IPS DF 19.7 (cell line): ENCODE measurements at places on chromosomes 2 and 18.
A peak's percentile ranks its signal among the peaks of the same experiment; 100 is the strongest.

GRCh38 chr2:164877169-164877568 lies 35.5 kb upstream of the COBLL1 start:
- no peak for DNase-seq

DNA sequence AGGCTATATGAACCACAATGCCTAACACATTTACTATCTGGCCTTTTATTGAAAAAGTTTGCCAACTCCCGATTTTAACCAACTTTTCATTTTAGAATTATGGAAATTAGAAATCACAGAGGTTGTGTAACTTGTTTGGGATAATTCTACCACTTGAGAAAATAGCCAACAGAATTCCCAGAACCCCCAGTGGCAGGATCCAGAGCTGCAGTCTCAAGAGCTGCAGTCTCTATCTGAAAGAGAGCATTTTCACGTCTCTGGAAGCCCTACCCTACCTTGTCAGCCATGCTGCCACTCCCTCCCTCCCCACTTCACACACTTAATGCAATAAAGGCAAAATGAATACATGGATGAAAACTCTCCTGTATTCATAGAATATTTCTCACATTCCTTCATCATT lies 23.4 kb upstream of the TSPYL6 start:
- DNase-seq: no peak

DNA sequence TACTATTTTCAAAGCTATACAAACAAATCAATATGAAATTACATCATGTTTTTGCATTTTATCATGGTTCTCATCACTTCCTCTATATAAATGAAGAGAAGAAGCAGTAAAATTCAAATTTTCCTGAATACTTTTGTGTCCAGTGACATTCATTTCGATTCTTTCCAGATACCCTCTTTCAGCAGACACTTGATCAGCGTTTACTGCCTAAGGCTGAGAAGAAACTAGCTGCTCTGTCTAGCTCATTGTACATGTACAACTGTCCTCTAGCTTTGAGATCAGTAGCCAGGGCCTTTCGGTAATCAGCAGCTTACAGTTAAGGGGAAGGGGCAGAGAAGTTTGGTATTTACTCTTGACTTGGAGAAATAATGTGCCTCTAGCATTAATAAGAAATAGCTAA lies 4.8 kb downstream of the VRK2 start:
- no peak for DNase-seq

DNA sequence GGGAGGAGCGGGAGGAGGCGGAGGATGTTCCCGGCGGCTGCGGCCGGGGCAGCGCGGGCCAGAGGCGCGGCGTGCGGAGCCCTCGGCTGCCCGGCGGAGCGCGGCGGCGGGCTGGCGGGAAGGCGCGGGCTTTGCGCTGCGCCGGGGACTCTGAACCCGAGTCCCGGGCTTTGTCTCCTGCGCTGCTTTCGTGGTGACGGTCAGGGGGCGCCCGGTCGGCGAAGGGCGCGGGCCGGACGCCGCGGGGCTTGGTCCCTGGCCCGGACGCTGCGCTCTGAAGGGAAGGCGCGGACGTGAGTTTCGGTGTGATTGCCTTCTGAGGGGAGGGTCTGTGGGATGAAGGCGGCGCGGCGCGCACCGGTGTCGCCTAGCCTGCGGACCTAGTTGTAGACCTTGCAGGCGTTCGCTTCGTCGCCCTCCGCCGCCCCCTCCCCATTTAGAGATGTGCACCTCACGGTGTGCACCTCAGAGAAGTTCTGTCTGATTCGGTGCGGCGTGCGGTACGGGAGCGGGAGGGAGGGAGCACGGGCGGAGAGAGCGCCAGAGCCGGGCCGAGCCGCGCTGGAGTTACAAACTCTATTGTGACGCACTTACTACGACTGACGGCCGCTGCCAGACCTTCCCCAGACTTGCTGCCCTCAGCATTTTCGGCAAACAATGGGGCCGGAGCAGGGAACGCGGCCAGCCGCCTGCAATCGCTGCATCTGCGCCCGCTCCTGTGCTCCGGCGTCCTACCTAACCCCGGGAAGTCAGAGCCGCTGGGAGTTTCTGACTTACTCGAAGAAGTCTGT lies 2.1 kb downstream of the BCL2L11 start:
- DNase-seq: no peak

DNA sequence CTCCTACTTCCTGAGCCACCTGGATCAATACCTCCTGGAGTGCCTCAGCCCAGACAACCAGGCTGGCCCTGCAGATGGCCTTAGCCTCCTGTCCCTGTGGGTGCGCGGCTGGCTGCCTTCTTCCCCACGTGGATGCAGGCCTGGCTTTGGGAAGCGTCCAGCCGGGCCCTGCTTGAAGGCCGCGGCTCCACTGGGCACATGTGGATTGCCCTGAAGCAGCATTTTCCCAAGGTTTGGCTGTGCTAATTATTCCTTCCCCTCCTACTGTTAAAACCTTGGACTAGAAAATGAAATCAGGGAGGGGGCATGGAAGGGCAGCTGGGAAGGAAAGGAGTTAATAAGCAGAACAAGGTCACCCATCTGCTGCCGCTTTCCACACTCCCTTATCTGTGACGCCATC lies 143.0 kb upstream of the GATA6 start:
- no peak for DNase-seq

DNA sequence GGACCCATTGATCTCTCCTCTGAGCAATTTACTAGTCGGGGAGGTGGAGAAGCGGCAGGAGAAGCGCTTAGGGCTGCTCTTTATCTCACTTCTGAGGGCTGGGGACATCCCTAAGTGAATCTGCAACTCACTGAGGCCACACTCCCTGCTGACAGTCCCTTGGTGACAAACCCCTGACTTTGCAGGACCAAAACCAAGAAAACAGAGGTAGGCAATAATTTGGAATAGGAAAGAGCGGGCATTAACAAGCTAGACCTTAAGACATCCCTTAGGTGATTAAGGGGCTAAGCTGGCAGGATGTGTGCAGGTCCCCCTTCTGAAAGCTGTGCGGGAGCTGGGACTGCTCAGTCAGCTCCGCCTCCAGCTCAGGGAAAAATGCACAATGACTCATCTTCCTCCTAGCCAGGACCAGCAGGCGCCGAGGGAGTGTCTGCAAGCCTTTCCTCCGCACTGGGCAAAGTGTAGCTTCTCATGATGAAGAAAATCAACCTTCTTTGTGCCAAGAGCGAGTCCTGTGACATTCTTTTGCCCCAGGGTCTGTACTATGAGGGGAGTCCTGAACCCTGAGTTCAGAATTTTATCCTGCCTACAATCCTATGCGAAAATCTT lies 63.3 kb downstream of the BOD1L2 start:
- peak; percentile 78 for DNase-seq

DNA sequence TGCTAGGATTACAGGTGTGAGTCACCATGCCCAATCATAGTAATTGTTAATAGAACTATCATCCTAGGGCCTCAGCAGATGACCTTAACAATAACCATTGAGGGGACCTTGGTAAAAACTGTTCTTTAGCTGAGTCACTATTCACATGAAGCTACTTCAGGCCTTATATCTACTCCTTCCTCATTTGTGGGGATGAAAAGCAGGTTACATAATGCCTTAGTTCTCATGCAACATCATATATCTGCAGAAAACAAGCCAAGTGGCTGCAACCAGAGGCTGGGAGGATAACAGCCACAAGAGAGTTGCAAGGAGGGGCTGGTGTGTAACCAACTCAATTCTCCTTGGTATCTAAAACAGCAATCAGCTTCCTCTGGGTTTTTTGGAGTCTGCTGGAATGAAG lies 445.4 kb downstream of the NBAS start:
- DNase-seq: no peak

GRCh38 chr2:102442967-102443828 lies 20.2 kb downstream of the IL18RAP start:
- no peak for DNase-seq

DNA sequence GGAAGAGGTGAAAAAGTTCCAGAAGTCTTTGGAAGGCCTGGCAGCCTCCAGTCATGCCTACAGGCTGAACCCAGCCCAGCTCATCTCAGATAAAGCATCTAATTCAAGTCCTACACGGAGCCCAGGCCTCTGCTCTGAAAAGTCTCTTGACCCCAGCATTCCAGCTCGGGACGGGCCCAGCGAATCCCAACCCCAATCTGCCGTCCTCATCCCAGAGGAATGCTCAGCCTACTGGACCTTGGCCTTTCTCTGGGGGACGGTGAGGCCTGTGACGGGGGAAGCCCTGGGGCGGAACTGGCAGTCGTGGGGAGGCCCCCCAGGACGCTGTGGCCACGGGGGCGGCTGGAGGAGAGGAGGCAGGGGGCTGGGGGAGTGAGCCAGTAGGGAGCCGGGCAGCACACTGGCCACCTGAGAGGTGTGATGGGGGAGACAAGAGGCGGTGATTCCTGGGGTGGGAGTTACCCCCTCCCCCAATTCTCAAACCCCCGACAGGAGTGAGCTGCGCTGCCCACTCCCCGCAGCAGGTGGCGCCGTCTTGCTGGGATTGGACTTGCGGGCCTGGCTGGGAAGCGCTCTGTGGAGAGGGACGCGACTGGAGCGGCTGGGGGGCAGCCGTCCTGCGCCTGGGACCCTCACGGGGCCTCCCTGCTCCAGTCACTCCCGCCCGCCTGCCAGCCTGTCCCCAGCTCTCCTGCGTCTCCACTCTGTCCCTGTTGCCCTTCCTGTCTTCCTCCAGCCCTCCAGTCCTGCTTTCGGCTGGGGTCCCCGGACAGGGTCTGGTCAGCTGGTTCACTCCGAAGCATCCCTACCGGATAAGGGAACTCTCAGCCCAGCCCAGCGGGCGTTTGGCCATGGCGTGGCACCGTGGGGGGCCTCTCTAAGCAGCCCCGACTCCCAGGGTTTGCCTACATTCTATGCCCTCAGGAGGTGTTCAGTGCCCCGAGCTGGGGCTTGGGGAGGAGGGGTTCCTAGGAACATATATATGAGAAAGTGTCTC lies 182.6 kb upstream of the HAAO start:
- DNase-seq: no peak

DNA sequence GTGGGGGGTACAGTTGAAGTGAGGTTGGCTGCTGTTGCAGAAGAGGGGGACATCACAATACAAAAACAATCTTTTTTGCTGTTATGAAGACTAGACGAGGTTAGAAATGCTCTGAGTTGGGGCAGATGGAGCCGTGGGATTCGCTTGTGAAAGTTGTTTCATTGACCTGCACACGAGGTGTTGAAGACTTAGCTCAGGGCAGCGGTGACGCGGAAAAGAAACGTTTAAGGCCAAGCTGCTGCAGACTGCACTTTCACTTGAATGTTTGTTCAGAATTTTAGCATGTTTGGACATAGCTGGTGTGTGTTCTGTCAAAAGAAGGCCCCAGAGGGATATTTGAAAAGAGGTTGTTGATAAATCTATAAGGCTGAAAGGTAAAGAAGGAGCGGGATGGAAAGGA lies 46.3 kb downstream of the MTCL1 start:
- DNase-seq: no peak

DNA sequence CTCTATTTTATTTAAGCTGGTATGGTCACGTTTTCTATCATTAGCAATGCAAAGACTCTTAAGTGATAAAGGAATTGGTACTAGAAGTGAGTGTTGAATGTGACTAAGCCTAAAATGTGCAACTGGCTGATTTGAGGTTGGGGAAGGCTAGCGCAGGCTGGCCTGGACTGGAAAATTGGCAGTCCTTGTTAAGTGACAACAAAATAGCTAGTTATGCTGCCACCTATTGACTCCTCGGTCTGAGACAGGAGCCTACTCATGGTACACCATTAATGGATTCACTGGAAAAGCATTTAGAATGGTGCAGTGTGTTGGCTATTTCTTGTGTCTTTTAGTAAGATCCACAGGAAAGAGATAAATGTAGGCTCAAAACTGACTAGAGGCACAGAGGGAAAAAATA lies 5.7 kb upstream of the WIPF1 start:
- DNase-seq: no peak

DNA sequence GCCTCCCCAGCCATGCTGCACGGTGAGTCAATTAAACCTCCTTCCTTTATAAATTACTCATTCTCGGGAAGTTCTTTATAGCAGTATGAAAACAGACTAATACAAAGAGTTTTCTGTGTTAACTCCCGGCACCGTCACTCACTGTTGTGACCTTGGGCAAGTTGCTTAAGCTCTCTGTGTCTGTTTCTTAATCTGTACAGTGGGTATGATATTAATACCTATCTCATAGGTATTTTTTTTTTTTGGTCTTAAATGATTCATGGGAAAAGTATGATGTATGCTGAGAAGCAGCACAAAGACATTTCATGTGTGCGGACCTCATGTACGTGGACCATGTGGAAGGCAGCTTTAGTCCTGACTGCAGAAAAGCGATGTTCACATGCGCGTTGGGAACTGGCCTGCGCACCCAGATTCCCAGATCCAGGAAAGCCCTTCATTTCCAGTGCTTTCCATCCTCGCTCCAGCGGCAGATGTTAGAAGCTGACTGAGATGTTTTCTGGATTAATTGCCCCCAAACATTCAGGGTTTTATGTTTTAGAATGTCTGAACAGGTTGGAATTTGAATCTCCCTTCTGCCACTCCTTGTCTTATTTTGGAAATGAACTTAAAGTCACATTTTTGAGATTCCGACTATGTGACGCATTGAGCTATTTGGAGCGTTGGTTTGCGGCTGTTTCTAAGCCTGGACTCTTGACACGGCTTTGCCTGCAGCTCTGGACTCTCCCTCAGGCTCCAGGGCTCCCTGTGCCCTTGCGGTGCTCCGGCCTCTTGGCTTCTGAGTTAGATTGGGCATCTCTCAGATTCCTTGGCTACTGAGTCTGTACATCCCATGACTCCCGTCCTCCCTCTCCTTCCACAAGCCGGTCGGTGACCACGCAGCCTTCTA lies 61.4 kb downstream of the SLC4A3 start:
- no peak for DNase-seq

DNA sequence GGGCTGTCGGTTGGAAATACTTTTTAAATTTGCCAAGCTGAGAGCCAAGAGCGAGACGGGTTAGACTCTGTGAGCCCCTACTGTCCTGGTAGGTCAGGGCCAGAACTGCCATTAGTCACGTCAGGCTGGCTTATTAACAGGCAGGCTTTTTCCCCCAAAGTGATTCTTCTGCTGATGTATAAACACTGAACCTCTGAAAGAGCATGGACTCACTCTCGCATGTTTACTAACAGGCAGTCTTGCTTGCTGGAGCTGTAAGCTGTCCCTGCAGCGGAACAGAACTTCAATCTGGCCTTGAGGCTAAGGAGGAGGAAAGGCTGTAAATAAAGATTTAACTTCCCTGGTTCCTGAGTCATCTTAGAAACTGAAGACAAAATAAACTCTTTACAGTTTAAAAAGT lies 288.4 kb downstream of the PIEZO2 start:
- DNase-seq: no peak

GRCh38 chr2:222797261-222797660 lies 63.6 kb upstream of the ACSL3 start:
- no peak for DNase-seq

DNA sequence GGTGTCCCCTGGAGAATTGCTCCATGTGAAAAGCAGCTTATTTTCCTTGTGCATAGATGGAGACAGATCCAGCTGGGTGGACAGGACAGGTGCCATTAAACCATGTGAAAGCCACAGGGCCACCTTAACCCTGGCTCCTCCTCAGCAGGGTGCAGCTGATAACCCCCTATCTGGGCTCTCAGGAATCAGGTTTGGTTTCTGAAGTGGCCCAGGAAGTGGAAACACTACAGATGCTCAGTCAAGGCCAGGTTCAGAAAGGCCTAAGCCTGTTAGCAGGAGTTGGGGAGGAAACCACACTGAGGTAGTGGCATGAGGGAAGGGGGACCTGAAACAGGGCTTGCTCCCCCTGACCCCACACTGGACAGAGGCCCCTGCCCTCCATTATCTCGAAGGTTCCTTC lies 217.0 kb downstream of the SPP2 start:
- no peak for DNase-seq
